ENCODE measurements at places on chromosomes 1 and 21. TPM values are rescaled to one million over a fixed set of nuclear protein-coding genes. Genes with fewer than 3 reads are reported as not detected.

GRCh38 chr1:8194481-8195227 lies 123.3 kb upstream of the SLC45A1 start:
- DNase-seq = no peak

GRCh38 chr1:98399218-98399617 lies 262.3 kb upstream of the SNX7 start:
- DNase-seq = no peak

- no peak for DNase-seq
Observed at GRCh38 chr1:12157366-12158231, 9.2 kb upstream of the TNFRSF1B start.

DNA sequence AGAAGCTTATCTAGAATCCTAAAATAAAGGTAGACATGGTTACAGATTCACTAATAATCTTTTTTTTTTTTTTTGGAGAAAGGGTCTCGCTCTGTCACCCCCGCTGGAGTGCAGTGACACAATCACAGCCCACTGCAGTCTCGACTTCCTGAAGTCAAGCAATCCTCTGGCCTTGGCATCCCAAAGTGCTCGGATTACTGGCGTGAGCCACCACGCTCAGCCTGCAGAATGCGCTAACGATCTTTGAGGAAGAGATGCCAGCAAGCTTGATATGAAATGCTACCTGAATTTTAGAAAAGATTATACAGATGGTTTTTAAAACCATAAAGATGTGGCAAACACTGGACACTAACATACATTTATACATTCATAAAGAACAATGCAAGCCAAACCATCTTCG lies 4.1 kb upstream of the GNPAT start:
- DNase-seq = no peak

DNA sequence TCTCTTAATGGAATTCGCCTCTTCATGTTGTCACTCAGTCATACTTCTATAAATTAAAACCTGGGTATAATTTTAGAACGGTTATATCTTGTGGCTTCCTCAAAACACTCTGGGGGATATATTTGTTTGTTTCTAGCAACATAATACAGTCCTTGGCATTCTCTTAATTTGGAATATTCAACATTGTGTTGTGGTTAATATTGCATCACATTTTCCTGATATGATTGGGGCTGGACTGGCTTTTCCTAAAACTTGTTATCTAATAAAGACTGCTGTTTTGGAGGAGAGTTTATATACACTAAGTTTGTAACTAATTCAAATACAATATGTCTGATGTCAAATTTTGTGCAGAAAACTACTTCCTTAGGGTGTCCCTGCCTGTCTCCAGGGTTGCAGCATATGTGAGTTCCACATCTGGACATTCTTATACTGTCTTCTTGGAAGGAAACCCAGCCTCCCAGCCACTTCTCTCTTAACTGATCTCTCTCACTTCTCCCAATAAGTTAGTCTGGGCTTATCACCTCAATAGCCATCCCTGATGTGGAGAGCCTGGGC lies 892.6 kb downstream of the MRPL39 start:
- DNase-seq = no peak

- DNase-seq = no peak
Observed at GRCh38 chr1:244210884-244211558, 159.9 kb downstream of the ZBTB18 start.

GRCh38 chr1:163068716-163069115 lies 445 bp upstream of the RGS4 start:
- no peak for DNase-seq

GRCh38 chr1:57376041-57376440 lies 47.8 kb downstream of the DAB1 start:
- DNase-seq = no peak

DNA sequence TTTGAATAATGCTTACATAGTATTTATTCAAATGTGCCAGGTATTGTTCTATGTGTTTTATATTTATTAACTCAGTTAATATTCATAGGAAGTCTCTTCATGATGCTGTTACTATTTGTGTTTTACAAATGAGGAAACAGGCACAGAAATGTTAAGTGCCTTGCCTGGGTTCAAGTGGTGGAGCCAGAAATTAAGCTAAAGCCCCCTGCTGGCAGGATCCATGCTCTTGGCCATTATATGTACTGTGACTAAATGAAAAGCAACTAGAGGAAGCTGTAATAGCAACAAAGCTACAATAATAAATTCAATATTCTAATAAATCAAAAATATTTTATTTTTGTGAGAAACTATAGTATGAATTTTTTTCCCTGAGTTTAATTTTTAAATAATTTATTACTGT lies 30.0 kb downstream of the IARS2 start:
- no peak for DNase-seq

CNIH3 gene
- 8.2 TPM for polyA plus RNA-seq

FGR gene
- 1.9 TPM for polyA plus RNA-seq

TSPEAR gene
- 1.0 TPM for polyA plus RNA-seq
